Spleen (tissue), 13 donors: ENCODE measurements at places on chromosomes 2 and 18.

DNA sequence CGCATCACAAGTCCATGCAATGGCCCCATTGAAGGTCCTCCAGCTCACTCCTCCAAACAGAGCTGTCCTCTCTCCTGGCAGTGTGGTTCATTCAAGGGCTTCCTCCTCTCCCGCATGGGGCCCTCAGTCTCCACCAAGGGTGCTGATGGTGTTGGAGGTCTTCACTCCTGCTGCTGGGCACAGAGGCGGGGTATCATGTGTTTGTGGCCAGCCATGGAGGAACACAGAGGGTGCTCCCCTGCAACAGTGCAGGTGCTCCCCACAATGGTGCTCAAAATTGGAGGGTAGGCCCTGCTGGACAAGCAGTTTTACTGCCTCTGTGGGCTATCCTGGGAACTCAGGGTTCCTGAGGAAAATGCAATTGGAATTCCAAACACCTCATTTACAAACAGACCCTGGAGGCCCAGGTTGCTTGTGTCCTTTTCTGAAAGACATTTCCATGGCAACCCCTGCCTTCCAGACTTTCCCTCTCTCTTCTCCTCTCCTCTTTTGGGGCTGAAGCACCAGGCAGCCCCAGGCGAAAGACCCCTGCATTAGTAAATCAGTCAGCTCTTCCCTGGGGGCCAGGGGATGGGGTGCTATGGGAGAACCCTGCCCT, 256.0 kb downstream of the HAUS1 start:
- DNase-seq, result no peak

GRCh38 chr2:137865954-137866540, 98.2 kb upstream of the HNMT start:
- DNase-seq, result no peak

DNA sequence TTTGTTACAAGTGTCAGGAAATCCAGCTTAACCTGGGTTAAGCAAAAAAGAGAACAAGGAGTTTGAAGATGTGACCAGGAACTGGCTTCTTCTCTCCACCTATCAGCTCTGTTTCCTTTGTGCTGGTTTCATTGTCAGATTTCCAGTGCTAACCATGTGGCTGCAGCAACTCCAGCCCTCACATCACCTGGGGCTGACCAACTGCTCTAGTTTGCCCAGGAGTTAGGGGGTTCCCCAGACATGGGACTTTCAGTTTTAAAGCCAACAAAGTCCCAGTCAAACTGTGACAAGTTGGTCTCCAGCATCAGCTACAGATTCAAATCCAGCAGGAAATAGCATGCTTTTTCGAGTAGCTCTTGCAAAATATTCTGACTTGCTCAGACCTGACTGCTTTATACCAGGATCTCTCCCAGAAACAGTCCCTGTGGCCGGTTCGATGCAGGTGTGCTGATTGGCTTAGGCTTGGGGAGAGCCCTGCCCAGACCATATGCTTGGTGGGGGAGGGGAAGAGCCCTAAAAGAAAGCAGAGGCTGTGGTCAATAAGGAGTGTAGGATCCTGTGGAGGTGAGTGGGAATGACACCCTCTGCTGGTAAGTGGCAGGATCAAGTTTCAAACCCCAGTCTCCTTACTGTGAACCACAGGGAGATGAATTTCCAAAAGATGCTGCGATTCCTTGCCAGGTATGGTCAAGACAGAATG, 49.5 kb downstream of the KCNE4 start:
- no peak for DNase-seq

GRCh38 chr2:126882736-126883665, 15.7 kb upstream of the TEX51 start:
- DNase-seq, result no peak

DNA sequence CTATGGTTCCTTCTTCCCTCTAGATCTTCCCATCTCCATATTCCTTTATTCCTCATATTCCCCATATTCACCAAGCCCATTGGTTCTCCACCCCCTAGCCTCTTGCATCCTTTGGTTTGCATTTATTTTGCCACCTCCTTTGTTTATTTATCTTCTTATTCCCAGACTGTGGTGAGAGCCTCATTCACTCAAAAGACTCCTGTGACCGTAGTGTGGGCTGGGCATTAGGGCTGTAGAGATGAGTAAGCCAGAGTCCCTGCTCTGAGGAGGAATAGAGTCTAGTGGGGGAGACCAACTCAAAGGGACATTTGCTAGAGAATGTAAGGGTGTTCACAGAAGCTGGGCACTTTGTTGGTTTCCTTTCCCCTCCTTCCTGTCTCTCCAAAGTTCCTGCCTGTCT, 8.3 kb downstream of the ATG16L1 start:
- no peak for DNase-seq
